ENCODE measurements at places on chromosomes 7 and 10.

GRCh38 chr7:92028226-92028625 is 87.6 kb downstream of the AKAP9 start:
- DNase-seq, result no peak

DNA sequence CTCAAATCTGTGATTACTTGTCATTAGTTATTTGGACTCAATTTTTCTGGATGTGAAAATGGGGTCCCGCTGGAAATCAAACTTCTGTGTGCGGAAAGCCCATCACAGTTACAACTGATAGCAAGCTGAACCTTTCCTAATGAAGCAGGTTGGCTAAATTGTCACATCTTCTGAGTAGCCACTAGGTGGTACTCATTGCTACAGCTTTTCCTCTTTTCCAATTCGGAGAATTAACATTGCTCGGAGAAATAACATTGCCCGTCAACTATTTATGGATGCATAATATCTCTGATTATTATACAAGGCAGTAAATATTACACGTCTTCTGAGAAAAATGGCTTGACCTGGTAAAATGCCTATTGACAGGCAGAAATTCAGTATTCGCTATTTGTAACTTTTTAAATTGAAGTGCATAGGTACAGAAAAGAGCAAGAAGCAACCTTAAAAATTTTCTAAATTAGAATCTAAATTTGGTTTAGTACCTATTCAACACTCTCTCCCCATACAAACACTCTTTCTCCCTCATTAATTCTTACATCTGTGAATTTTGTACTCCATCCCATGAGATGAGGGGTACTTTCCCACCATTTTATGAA is 17.3 kb upstream of the BLOC1S2 start:
- peak; percentile 28 for DNase-seq

GRCh38 chr7:70568674-70569334 is 563.1 kb upstream of the GALNT17 start:
- peak; percentile 54 for DNase-seq

DNA sequence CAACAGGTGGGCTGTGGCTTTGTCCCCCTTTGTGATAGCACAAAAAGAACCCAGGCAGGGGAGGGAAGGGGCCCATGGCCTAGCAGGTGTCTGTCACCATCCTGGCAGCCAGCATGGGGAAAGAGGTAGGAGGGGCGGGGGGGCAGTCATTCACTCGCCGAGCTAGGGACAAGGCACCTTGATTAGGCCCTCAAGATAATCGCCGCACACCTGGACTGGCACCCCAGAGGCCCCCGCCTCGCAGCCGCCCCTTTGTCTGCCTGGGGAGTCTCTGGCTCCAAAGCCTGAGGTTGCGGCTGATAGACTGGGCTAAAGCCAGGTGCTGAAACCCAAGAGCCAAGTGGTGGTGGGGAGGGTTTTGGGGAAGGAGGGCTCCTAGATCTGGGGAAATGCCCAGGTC is 151.2 kb upstream of the PCBD1 start:
- no peak for DNase-seq

DNA sequence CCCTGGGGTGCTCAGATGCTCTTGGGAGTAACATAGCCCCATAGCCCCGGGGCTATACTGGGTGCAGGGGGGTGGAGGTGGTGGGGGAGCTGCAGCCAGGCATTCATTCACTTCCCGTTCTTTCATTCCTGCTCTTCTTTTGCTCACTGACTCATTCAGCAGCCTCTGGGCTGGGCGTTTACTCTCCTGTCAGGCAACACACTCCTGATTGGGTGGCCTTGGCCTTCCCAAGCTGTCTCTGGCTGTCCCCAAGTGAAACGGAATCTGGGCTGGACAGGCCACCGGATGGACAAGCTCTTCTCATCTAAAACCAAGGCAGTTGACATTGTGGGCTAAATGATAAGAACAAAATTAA is 34.6 kb downstream of the CHST3 start:
- DNase-seq, result no peak

DNA sequence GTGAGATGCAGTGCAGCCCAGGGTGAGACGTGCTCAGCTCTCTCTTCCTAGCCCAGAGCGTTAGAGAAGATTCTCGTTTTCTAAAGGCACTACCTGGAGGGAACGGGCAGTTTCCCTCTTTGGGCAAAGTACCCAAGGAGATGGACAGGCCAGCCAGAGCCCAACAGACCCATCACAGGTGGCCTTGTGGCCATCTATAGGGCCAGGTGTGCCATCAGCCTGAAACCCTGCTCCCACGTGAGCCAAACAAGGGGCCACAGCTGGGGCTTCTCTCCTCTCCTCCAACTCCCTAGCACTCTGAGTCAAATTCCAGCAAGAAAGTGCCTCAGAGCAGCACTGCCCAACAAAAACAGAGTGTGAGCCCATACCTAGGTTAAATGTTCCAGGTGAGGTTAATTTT is 22.3 kb downstream of the CHST15 start:
- DNase-seq, result no peak

GRCh38 chr7:50768485-50769474 is 13.9 kb downstream of the GRB10 start:
- no peak for DNase-seq

- no peak for DNase-seq
These were observed 5.9 kb upstream of the LRRC18 start for GRCh38 chr10:48945441-48946130.

DNA sequence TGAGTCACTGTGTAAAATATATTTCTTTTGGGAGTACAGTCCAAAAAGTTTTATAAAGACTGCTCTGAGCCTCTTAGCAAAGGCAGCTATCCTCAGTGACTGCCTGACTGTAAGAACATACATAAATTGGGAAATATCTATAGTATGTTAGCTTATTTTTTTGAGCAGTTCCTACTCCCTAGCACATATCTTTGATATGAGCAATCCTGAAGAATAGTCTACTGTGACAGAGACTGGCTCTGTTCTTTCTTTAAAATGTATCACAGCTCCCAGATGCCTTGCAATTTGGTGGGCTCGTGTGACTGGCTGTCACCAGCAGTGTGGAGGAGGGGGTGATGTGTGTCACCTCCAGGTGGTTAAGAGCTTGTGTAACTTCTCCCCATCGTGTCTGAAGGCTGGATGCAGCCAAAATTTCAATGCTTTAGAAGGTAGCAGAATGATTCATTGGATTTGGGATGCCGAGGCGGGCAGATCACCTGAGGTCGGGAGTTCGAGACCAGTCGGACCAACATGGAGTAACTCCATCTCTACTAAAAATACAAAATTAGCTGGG is 47.9 kb downstream of the MTERF1 start:
- no peak for DNase-seq

GRCh38 chr7:80623503-80624252 is 14.8 kb upstream of the CD36 start:
- DNase-seq, result no peak

- DNase-seq, result no peak
These were observed 23.6 kb downstream of the FAM3C start for GRCh38 chr7:121372376-121373010.

GRCh38 chr10:3008518-3009195 is 58.7 kb upstream of the PFKP start:
- DNase-seq, result no peak

DNA sequence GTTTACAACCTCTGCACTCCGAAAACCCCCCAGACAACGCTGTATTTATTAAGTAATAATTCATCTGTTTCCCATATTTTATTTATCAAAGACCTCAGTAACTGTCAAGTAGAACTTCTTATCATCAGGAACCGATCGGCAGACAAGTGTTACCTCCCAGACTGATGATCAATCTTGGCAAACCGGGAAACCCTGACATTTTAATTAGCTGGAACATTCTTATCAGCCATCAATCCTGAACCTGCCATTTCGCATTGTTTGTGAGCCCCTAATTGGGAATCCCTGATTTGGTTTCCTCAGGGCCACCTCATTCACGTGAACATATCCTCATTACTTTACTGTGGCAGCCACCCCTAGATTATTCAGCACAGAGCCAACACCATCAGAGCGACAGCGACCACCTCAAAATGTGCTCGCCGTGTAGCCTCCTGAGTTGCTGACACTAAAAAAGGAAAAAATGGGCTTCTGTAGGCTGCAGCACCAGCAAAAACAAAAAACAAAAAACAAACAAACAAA is 93.6 kb upstream of the SDK1 start:
- DNase-seq, result no peak
